ENCODE measurements at places on chromosomes 5 and 9.

DNA sequence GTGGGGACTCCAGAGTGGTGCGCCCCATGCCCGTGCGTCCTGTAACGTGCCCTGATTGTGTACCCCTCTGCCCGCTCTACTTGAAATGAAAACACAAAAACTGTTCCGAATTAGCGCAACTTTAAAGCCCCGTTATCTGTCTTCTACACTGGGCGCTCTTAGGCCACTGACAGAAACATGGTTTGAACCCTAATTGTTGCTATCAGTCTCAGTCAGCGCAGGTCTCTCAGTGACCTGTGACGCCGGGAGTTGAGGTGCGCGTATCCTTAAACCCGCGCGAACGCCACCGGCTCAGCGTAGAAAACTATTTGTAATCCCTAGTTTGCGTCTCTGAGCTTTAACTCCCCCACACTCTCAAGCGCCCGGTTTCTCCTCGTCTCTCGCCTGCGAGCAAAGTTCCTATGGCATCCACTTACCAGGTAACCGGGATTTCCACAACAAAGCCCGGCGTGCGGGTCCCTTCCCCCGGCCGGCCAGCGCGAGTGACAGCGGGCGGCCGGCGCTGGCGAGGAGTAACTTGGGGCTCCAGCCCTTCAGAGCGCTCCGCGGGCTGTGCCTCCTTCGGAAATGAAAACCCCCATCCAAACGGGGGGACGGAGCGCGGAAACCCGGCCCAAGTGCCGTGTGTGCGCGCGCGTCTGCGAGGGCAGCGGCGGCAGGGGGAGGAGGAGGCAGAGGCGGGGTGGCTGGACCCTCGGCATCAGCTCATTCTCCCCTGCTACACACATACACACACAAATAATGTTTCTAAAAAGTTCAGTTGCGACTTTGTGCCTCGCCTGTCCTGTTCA, 668 bp downstream of the GLIS3 start:
- DNase-seq = peak; percentile 57

GRCh38 chr9:75964427-75964826, 74.0 kb downstream of the PCSK5 start:
- DNase-seq = no peak

DNA sequence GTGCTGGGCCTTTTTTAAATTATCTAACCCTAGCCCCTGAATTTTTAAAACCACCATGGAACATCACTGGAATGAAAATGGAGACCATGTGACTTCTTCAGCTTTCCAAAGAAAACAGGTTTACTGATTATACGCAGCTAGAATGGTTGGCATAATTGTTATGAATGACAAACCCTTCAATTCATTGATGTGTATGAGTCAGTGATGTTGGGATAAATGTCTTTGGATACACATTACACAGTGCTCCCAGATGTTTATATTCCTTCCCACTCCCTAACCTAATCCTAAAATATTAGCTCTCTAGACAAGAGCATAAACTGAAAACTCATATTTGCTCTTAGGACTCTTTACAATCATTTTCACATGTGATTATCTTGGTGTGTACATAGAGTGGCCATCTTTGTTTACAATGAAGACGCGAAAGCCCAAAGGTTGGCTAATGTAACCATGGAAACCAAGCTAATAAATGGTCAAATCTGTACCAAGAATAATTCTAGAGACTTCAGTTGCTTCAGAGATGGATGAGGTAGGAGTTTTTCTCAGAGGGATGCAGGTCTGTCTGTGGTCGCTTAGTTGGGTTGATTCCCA, 131.2 kb upstream of the HMHB1 start:
- no peak for DNase-seq

DNA sequence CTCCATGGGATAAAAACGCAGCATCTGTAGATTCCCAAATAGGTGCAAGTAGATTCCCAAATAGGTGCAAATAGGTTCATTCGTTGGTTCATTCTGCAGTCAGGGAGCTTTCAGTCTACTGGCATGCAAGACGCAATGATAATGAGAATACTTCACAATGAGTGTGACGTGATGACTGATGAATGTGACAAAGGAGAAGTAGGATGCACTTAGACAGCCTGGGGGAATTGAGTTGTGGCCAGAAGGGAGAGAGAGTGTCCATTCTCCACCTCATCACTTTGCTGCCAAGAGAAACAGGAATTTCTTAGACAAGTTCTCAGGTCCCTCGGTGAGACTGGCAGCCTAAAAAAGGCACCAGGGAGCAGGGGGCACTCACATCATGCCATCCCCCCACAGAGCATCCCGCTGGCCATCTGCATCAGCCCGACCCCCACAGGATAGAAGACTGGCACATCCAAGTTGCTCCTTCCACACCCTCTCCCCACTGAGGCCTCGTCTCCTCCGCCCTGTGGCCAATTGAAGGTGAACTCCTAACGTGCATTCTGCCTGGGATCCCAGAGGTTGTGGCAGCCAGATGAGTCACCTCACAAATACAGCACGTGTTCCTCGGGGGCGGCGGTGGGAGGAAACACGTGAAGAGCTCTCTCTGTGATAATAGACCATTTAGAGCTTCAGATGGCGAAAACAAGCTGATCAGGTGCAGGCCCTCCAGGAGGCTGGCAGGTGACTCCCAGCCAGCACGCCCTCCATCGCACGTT, 19.9 kb upstream of the KCNIP1 start:
- DNase-seq = no peak

DNA sequence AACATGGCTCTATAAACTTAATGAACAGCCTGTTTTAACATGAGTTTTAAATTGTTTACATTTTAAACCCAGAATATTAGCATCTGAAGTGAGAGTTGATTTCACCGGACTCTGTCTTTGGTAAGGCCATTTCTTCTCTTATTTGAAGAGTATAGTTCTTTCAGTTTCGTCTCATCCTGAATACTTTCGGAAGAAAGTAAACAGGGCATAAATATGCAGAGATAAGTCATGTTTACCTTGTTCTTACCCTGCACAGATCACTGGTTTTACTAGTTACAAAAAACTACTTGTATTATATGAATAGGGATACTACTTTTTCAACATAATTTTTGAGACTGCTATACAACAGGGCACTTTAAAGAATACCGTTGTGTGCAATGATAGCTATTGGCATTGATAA, 656.3 kb upstream of the ZNF608 start:
- no peak for DNase-seq

GRCh38 chr5:67581203-67581602, 384.6 kb upstream of the CD180 start:
- no peak for DNase-seq

GRCh38 chr9:132061526-132061925, 18.1 kb downstream of the MED27 start:
- no peak for DNase-seq

- no peak for DNase-seq
Measured at GRCh38 chr5:132436936-132437335, 53.6 kb downstream of the IRF1 start.

DNA sequence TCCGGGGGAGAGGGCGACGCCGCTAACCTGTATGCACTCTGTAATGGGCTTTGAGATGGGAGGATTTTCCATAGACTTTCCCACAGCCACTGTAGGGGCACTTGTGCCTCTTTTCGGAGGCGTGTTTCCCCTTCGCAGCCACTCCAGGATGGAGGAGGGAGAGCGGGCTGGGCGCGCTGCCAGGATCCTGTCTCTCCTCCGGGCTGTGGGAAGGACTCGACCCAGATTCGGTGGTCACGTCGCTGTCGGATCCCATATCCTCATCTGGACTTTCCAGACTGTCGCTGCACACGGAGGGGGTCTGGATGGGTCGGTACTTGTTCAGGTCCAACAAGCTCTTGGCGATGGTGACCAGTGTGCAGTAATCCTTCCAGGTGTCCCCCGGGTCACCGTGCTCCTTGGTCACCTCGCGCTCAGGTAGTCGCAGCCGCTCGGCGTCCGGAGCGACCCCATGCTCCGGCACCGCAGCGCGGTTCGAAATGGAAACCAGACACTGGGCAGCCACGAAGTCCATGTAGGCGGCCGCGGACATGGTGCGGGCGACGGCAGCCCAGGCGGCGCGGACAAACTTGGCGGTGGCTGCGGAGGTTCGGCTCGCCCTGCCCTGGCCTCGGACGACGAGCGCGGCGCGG, 1.5 kb downstream of the KLF9 start:
- DNase-seq = peak; percentile 95

- DNase-seq = no peak
Measured at GRCh38 chr5:173326501-173326960, 1.7 kb downstream of the STC2 start.

DNA sequence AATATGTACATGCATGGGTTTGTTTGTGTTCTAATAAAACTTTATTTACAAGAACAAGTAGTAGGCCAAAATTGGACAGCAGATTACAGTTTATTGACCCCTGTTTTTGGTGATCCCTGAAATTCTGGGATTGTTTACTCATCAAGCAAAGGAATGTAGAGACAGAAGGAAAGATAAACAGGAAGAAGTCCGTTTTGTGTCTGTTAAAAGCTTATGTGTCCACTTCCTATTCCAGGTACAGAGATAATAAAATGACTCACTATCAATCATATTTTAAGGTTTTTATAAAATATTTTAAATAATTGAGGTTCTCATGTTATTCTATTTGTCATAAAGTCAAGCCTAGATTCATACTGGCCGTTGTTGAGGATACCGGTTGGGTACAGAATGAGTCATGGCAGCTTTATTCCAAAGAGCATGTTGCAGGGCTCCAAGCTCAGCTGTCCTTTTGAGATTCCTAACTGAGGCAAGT, 214.9 kb upstream of the DAB2 start:
- no peak for DNase-seq

DNA sequence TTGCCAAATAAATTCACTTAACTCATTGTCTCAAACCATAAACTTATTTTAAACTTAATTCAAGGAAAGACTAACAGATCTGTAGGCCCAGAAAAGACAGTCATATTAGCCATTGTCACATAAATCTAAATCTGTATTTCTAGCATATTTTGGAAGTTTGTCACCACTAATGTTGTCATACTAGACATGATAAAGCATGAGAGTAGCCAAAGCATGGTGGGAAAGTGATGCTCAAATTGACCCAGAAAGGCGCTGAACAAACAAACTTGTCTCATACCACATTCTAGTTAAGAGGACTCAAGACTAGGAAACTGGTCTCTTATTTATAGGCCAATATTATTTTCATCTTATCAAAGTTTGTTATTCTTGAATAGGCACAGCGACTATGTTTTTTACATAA, 99.4 kb downstream of the VCAN start:
- no peak for DNase-seq

- DNase-seq = no peak
Measured at GRCh38 chr9:80467632-80468031, 895.9 kb downstream of the TLE4 start.

DNA sequence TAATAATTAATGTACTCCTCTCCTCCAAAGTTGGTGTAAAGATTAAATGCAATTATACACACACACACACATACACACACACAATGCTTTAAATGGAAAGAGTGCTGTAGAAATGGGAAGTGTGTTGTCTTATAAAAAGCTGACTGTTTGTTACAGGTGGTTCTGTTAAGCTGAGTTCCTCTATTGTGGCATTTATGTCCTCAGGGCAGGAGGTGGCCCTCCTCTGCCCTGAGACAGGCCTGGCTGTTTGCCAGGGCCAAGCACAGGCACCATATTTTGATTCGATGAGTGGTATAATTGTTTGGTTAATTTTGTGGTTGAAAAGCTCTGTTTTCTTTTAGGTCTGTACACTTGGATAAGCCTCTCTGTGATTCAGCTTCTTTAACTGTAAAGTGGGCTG, 573.9 kb downstream of the KIF4B start:
- DNase-seq = peak; percentile 22

Measured in left ventricle myocardium superior (tissue), 1 donor.